KBM-7 (cell line): ENCODE measurements at places on chromosomes 6 and 20.

DNA sequence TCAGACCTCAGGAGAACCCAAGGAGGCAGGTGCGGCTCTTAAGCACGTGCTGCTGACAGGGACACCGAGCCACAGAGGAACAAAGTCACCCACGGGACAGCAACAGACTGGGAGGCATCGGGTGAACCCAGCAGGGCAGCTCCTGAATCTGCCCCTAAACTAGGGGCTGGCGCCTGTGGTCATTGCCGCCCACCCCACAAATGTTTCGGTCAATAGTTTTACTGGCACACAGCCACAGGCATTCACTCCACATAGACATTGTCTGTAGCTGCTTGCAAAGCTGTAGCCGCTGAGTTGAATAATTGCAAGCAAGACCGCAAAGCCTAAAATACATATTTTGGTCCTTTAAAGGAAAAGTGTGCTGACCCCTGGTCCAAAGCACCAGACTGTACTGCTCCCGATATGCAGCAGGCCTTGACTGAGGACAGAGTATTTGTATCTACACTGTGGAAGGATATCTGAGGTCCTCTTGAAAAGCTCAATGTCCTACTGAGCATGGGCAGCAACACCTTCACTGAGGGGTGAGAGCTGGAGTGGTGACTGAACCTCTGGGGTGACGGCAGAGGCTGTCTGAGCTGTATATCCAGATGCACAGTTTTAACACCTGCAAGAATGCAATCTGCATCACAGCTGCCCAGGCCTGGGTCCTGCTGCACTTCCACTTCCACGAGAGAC is 310.3 kb downstream of the THBS2 start:
- no peak for DNase-seq

GRCh38 chr20:45336530-45337366 is 11.5 kb downstream of the SDC4 start:
- no peak for DNase-seq

GRCh38 chr20:32966382-32966781 is 37.9 kb downstream of the SUN5 start:
- DNase-seq: no peak

GRCh38 chr20:23155141-23155590 is 69.0 kb upstream of the CD93 start:
- DNase-seq: peak; percentile 75

DNA sequence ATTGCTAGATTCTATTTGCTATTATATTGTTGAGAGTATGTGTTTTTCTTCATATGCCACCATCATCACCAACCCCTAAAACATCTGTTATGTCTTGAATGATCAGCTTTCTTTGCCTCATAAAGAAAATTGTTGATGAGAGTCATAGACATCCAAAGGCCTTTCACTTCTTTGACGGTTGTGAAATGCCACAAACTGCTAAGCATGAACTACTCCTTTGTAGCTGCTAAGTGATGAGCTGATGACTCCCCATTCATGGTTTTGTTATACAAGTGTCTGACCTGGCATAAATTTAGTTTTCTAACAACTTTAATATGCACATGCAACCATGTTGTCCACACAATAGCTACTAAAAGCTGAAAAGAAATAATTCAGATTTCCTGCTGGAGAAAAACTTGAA is 684 bp upstream of the MED23 start:
- DNase-seq: no peak

DNA sequence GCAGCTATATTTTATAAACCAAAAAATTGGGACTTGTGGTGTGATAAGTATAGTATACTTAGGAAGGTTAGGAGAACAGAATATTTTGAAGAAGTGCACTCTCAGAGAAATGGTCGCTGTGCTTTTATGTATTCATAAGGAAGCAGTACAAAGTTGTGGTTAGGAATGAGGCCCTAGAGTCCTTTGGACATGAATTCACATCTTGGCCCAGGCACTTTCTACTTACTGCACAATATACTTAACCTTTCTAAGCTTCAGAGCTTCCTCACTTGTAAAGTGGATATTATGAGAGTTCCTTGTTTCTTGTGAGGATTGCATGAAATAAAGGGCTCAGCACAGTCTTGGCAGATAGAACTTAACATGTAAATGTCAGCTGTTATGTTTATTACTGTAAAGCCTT is 21.0 kb upstream of the SERINC3 start:
- DNase-seq: no peak

DNA sequence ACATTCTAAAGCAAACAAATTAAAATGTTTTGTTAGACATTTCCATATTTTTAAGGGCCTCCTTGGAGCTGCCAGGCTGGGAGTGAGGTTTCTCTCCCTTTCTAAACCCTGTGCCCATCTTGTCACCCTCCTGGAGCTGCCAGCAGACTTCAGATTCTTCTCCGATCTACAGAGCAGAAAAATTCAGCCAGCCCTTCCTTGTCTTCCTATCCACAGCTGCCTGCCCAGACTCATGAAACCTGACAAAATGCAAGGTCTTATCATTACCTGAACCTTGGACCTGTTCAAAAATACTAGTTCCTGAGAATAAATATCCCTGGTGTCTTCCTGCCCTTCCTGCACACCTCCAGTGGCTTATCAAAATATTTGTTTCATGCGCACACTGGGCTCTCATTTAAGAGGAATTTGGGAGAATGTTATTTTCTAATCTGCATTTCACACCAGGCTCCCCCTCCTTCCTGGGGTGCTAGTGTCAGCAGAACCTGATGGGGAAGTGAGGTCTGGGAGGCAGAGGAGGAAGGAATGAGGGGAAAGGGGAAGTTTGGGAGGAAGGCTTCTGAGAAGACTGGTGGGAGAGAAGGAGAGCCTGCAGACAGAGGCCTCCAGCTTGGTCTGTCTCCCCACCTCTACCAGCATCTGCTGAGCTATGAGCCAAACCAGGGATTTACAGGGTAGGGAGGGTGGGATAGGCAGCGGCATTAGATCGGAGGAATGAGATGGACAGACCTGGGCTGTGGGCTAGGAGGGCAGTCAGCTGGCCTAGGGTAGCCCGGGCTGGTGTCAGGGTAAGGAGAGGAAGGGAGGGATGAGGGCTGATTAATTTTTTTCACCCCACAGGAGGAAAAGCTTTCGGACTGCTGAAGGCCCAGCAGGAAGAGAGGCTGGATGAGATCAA is at the start of gene AIF1:
AIF1 (plus strand) TSS at position 551 of the 895 bp plus-strand sequence; CDS start at position 647, 96 bp downstream.
- peak; percentile 82 for DNase-seq

DNA sequence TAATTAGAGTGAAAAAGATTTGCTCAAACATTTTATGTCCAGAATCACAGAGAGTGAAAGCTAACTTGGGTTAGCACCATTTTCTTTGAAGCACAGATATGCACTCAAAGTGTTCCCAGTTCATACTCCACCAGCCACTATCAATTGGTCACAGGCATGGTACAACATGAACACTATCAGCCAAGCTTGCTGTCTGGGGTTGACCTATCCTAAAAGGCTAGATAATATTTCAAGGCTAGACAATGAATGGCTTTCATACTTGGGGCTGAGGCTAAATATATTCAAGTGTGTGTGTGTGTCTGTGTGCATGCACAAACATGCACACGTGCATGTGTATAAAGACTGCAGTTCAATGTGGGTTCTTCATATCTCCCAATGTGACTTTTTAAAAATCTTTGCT is 783.0 kb upstream of the GJE1 start:
- no peak for DNase-seq

- DNase-seq: peak; percentile 16
These were observed 306.5 kb upstream of the MAP3K7 start for GRCh38 chr6:90893400-90893799.

DNA sequence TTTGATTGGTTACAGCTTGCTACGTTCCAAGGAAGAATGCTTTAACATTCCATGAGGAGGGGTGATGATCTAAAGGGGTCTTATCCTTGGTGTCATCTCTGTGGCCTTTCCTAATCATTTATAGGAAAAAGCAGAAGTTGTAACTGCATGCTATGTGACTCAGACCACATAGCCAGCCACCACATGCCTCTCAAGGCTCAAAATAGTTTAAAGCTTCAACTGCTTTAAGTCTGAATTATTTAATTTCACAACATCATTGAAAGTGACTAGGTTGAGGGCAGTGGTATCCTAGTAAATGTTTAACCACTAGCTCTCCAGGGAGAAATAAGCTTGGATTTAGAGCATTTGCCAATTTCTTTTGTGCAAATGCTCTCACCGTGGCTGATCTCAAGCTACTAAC is 29.7 kb downstream of the MC3R start:
- DNase-seq: peak; percentile 18

DNA sequence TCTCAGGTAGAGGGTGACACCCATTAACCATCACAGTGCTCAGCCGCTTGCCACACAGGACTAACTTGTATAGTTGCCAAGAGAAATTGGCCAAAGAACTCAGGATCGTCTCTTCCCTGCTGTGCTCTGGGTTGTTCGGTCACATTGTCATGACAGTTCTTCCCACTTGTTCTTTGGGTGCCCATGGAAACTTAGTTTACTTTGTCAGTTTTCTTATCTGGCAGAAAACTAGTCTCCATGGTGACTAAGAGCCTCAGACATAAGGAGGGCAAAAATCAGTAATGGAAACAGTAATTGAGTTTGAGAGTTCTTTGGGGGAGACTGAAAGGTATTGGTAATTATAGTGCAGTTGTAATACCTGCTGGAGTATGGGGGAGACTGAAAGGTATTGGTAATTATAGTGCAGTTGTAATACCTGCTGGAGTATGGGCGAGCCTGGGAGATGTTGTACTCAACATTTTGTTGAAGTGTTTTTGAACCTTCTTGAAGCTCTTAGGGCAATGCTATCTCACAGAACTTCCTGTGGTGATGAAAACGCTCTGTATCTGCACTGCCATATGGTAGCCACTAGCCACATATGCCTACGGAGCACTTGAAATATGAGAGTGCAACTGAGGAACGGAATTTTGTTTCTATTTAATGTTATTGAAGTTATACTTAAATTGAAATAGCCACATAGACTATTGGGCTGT is 95.2 kb upstream of the HDGFL1 start:
- DNase-seq: no peak
